RWPE2 (cell line): ENCODE measurements at places on chromosomes 11 and 22.

- no peak for DNase-seq
These were observed 25.2 kb downstream of the NRXN2 start for GRCh38 chr11:64697663-64698375.

- DNase-seq: peak; percentile 62
These were observed 636 bp downstream of the KCNQ1OT1 start for GRCh38 chr11:2699185-2699530.

DNA sequence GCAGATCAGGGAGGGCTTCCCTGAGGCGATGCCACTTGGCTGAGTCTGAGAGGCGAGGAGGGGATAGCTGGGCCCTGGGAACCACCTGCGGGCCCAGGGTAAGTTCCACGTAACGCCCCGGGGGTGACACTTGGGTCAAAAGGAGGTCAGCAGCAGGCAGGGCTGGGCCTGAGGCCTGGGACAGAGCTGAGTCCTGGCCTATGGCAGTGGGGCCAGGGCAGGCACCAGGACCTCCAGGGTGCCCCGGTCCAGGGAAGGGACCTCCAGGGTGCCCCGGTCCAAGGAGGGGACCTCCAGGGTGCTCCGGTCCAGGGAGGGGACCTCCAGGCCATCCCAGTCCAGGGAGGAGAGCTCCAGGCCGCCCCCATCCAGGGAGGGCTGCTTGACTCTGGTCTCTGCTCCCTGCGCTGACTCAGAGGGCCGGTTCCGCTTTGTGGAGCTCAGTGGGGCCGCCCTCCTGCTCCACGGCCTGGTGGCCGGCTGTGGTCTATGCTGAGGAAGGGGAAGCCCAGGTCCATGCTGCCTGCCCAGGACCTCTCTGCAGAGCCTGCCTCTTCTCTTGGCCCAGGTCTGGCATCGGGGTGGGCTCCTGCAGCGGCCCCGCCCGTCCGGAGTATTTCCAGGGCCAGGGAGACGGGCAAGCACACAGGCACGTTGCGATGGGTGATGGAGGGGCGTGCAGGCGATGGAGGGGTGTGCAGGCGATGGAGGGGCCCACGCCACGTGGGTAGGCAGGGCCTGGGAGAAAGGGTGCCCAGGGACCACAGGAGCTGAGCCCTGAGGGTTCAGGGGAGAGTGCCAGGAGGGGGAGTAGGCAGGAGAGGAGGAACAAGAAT is 19.5 kb upstream of the WNT7B start:
- DNase-seq: peak; percentile 73

GRCh38 chr11:92387859-92388258 is 163.2 kb downstream of the FAT3 start:
- no peak for DNase-seq

DNA sequence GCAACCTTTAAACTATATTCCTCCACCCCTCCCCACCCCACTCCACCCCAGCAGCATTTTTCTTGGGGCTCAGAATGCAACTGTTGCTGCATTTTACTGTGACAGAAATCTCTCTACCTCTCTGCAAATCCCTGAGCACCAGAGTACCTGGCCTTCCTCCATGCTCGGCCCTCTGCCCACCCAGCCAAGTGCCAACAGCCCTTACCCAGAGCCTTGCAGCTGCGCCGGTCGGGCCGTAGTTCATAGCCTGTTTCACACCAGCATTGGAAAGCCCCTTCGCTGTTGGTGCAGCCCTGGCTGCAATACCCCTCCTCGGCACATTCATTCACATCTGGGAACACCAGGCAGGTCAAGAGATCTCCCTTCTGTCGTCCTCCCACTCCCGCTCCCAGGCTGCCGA is 23.4 kb downstream of the LRP4 start:
- DNase-seq: no peak

- no peak for DNase-seq
These were observed 18.1 kb downstream of the TSKU start for GRCh38 chr11:76801225-76801624.

DNA sequence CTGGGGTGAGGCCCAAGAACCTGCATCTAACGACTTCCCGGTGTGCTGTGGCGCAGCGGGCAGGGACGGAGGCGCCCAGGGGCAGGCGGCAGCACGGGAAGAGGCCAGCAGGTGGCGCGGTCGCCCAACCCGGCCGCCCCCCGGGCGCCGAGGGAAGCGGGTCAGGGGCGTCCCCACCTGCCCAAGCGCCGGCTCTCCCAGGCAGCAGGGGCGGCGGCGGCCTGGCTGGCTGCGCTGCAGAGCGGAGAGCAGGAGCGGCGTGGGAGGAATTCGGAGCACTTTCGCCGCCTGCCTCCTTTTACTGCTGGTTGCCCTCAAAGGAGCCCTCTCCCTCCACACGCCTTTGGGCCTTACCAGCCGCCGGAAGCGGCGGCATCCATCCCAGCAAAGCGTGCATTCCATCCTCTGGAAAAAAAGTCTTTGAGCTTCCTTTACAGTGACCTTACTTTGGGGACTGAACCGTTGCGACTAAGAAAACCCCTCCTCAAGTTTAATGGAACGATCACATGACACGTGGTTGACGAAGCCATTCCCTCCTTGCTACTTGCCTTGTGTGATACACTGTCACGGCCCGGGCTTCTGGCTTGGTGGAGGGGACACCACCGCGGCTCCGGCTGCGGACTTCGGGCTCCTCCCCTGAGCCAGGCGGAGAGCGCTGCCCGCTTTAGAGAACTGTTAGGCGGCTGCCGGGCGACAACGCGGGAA is 106.8 kb upstream of the CLMP start:
- DNase-seq: no peak

- no peak for DNase-seq
These were observed 123.3 kb upstream of the RCN1 start for GRCh38 chr11:31967404-31968130.

- no peak for DNase-seq
These were observed 235.9 kb upstream of the NARS2 start for GRCh38 chr11:78810559-78811009.

DNA sequence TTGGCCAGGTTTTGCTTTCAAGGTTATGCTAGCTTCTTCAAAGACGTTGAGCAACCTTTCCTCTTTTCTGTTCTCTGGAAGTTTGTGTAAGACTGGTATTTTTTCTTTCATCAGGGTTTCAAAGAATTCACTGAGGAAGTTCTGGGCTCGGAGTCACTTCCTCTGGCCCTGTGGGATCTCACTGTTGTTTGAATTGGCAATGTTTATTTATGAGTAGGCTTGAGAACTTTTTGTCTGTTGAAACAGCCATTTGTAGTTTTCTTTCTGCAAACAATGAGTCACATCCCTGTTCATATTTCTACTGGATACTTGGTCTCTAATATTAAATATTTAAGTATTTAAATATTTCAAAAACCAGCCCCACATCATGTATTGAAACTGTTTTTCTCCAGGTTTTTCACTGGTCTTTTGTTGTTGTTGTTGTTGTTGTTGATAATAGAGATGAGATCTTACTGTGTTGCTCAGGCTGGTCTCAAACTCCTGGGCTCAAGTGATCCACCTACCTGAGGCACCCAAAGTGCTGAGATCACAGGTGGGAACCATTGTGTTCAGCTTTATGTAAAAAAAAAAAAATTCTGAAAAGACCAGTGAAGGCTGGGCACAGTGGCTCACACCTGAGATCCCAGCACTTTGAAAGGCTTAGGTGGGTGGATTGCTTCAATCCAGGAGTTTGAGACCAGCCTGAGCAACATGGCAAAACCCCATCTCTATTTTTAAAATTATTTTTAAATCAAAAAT is 26.9 kb downstream of the SUSD2 start:
- no peak for DNase-seq

DNA sequence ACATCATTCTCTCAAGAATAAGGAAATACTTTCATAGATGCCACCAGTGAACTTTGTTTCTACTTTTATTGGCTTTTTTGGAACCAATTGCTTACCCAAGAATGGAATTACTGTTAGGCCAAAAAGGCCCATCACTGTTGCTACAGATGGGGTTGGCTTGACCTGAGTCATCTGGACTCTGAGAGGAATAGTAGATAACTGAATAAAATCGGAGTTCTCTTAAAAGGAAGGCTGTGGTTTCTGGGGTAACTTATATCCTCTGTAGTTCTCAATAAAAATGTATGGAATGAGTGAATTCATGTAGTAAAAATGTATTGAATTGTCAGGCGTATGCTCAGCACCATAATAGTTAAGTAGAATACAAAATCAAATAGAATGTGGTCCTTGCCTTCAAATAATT is 56.6 kb downstream of the ARHGEF12 start:
- DNase-seq: no peak

GRCh38 chr22:37284805-37285355 is 2.6 kb downstream of the CYTH4 start:
- DNase-seq: no peak

GRCh38 chr11:115238086-115238485 is 266.1 kb downstream of the CADM1 start:
- DNase-seq: no peak

DNA sequence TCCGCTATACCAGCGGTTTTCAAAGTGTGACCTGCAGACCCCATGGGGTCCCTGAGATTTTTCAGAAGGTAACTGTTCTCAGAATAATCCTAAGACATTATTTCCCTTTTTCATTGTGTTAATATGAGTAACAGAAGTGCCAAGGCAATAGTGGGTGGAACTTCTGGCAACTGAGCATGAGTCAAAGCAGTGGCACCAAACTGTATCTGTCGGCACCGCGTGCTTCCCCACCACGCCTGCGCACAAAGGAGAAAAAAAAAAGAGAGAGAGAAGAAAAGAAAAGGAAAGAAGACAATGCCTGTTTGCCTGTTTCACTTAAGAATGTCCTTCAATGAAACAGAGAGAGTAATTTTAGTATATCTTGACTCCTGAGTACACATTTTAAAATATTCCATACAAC is 679.9 kb downstream of the OPCML start:
- no peak for DNase-seq

- no peak for DNase-seq
These were observed 263.9 kb downstream of the NXPE2 start for GRCh38 chr11:114942207-114942606.

DNA sequence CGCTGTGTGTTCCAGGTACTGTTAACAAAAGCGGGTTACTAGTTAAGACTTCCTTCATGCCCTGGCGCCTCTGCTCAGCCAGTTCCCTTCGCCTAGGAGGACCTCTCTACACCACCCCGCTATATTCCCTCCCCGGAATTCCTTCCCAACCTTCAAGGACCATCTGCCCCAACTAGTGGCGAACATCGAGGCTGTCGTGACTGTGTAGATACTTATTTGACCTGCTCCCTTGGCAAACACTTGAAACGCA is 450 bp upstream of the BCL2L13 start:
- no peak for DNase-seq

GRCh38 chr11:27619039-27619574 is 81.1 kb downstream of the BDNF start:
- no peak for DNase-seq

DNA sequence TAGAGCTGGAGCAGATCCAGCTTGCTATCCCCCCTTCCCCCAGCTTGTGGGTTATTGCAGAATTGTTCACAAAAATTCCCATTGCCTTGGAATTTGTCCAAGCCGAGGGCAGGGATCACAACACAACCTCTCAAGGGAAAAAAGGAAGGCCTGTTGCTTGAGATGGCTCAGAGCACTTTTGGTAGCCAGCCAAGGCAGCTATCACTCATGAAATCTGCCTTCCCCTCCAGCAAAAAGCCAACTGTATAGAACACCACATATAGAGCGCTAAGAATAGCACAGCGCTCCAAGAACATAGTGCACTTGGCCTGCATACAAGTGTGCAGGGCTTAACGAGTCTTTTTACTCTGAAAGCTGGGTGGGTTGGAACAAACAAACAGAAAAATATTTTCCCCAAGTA is 46.2 kb downstream of the FAM83F start:
- DNase-seq: no peak

DNA sequence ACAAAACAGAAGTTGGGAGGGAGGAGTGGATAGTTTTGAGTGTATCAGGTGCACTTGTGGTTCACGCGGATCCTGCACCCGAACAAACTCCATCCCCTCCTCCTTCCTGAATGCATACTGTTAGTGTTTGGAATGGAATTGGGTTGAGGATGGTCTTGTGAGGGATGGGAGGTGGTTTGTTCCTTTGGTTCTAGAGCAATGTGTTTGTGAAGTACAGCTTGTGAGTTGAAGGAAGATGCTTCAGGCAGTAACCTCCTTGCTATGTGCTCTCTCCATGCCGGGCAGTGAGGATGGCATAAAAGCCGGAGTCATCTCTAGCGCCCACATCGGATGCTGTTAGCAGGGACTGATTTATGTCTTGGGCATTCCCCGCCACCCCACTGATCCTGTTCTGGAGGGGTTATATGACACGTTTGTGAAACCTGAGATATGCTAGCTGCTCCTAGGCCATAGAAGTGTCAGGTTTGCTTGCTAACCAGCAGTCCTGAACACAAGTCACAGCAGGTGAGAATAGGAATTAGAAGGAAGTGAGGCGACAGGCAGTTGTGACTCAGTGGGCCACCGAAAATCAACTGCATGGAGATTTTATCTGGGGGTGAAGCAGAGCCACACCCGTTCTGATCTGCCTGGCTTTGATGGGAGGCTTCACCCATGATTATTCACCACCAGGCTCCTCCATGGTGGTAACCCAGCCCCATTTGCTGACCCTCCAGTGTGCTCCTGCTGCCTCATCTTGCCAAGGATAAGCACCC is 2.2 kb downstream of the BCR start:
- DNase-seq: no peak

GRCh38 chr11:69877235-69877634 is 58.0 kb upstream of the FGF3 start:
- no peak for DNase-seq

GRCh38 chr11:116225236-116225635 is 547.6 kb downstream of the BUD13 start:
- DNase-seq: no peak

GRCh38 chr22:35380537-35381423 is at the start of gene HMOX1:
HMOX1 (plus strand) TSS chr22:35381096; CDS start chr22:35381174, 78 bp downstream.
- peak; percentile 80 for DNase-seq

DNA sequence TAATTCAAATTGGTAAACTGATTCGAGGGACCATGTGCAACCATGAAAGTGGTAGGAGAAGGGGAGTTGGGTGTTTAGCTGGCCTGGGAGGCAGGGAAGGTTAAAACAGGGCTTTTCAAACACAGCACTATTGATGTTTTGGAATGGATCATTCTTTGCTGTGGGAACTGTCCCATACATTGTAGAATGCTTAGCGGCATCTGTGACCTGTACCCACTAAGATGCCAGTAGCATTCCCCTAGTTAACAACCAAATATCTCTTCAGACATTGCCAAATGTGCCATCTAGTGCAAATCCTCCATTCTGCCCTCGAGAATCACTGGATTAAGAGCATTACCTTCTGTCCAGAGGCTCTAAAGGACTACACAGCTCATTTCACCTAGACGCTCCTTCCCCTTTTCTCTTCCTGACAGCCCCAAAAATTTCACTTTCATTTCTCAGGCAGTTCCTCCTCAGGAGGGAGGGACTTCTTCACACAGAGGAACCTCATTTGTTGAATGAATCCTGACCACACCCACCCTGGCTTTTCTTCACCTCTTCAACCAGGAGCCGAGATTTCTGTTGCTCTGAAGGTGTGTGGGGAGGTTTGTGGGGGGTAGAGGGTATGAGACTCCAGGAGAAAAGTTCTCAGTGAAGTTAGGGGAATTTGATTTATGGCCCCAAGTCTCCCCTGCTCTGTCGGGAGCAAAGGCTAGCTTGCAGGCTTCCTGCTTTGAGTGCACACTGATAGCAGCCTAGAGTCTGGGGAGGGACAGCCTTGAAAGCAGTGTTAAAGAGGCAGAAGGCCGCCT is at the start of gene TRIM34:
Gene TRIM34, plus strand, starts transcription at position 513 of the 791 bp plus-strand sequence. CDS start 7,331 bp downstream, outside the sequence.
- no peak for DNase-seq

GRCh38 chr11:128559496-128560103 is 27.8 kb downstream of the ETS1 start:
- DNase-seq: no peak
